ENCODE measurements at places on chromosomes 5 and 9. TPM values are rescaled to one million over a fixed set of nuclear protein-coding genes. Genes with fewer than 3 reads are reported as not detected.
A peak's percentile ranks its signal among the peaks of the same experiment; 100 is the strongest.

The MSX2 gene
- total RNA-seq: not detected

The IQGAP2 gene
- 17.4 TPM for total RNA-seq

The ABLIM3 gene
- 0.38 TPM for total RNA-seq

The DCTN4 gene
- total RNA-seq: 57.0 TPM

The IL9 gene
- total RNA-seq: not detected

The LEAP2 gene
- 2.0 TPM for total RNA-seq

The SIT1 gene
- not detected for total RNA-seq

The SLC35D2 gene
- 10.6 TPM for total RNA-seq

The HSPA5 gene
- 215 TPM for total RNA-seq

DNA sequence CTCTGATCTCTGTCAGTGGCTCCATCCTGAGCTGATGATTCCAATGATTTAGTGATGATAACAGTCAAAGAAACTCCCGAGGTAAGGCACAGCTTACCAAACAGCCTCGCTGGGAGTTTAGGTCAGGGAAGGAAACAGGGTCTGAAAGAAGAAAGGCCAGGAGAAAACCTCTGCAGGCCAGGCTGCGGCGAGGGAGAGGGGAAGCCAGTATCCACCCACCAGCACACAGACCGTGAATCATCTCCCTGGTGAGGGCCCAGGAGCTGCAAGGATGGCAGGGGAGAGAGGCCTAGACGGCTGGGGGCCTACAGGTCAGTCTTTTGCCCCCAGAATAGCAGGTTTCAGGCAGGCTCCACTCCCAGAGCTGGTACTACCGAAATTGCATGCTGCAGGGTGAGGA is 590.5 kb downstream of the CCDC171 start:
- no peak overlapping the region for H3K4me3 ChIP-seq
- no peaks in the 10 kb centered on the region for H3K36me3 ChIP-seq
- no peak for DNase-seq
- H3K4me1 ChIP-seq: no peaks in the 10 kb centered on the region
- no peaks in the 10 kb centered on the region for H3K27me3 ChIP-seq

GRCh38 chr5:137342764-137343163 is 156.4 kb downstream of the SPOCK1 start:
- no peak for DNase-seq
- H3K27ac ChIP-seq: no peak overlapping the region
- no peak overlapping the region for H3K4me3 ChIP-seq
- H3K27me3 ChIP-seq: no peaks in the 10 kb centered on the region
- no peaks in the 10 kb centered on the region for H3K36me3 ChIP-seq

GRCh38 chr9:130045725-130046450 is 2.9 kb upstream of the FNBP1 start:
- peaks cover 27% of the 10 kb centered on the region for H3K4me1 ChIP-seq
- peak overlapping the region; percentile 36 for H3K27ac ChIP-seq
- no peak for DNase-seq
- peaks cover 12% of the 10 kb centered on the region for H3K27me3 ChIP-seq

DNA sequence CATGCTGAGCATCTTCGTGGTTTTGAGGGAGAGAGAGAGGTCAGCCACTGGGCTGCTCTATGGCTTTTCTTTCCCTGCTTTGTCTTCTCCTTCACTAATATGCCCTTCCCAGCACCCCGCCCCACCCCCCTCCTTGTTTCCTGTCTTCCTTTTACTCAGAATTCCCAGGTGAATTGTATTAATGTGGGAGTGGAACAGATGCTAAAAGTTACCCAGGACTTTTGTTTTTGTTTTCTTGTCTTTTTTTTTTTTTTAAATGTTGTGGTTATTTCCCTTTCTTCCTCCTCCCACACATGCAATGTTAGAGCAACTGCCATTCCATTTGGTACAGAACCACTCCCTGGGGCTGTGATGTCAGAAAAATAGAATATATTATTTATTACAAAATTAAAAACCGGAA is 442.7 kb upstream of the CD180 start:
- no peak overlapping the region for H3K27ac ChIP-seq
- H3K4me3 ChIP-seq: no peak overlapping the region
- H3K4me1 ChIP-seq: no peaks in the 10 kb centered on the region

DNA sequence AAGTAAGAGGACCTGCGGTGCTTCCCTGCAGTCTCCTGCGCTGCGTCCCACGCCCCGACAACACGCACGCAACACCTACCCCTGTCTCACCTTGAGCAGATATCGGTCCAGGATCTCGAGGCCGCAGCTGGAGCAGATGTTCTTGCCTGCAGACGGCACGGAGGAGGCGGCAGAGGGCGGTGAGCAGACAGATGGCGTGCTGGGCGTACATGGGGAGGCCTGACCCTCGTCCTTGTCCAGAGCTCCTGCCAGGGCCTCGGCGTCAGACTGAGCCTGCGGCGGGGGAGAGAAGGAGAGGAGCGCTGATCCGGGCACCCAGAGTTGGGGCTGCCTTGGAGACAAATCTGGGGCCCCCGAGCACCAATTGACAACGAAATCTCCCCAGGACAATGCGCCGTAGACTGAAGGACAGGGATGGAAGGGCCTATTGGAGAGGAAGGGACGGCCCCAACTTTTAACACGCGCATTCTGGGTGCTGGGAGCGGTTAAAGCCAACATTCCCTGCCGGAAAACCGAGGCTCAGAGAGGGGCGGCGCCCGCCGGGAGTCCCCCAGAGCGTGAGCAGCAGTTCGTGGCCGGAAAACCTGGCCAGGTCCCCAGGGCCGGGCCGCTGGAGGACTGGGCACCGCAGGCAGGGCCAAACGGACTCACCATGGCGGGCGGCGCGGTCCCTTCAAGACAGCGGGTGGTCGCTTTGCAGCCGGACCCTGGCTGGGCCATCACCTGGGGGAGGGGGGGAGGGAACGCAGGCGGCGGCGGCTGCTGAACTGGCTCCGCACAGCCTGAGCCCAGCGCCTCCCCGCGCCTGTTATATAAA is 1.8 kb downstream of the LHX6 start:
- DNase-seq: no peak
- H3K4me1 ChIP-seq: peaks cover 15% of the 10 kb centered on the region
- peaks cover 27% of the 10 kb centered on the region for H3K27me3 ChIP-seq
- no peak overlapping the region for H3K4me3 ChIP-seq
- H3K36me3 ChIP-seq: no peaks in the 10 kb centered on the region

- no peaks in the 10 kb centered on the region for H3K36me3 ChIP-seq
- DNase-seq: no peak
- H3K27me3 ChIP-seq: no peaks in the 10 kb centered on the region
- peaks cover 13% of the 10 kb centered on the region for H3K4me1 ChIP-seq
- H3K27ac ChIP-seq: no peak overlapping the region
Observed at GRCh38 chr5:57446966-57447365, 35.6 kb downstream of the ACTBL2 start.

DNA sequence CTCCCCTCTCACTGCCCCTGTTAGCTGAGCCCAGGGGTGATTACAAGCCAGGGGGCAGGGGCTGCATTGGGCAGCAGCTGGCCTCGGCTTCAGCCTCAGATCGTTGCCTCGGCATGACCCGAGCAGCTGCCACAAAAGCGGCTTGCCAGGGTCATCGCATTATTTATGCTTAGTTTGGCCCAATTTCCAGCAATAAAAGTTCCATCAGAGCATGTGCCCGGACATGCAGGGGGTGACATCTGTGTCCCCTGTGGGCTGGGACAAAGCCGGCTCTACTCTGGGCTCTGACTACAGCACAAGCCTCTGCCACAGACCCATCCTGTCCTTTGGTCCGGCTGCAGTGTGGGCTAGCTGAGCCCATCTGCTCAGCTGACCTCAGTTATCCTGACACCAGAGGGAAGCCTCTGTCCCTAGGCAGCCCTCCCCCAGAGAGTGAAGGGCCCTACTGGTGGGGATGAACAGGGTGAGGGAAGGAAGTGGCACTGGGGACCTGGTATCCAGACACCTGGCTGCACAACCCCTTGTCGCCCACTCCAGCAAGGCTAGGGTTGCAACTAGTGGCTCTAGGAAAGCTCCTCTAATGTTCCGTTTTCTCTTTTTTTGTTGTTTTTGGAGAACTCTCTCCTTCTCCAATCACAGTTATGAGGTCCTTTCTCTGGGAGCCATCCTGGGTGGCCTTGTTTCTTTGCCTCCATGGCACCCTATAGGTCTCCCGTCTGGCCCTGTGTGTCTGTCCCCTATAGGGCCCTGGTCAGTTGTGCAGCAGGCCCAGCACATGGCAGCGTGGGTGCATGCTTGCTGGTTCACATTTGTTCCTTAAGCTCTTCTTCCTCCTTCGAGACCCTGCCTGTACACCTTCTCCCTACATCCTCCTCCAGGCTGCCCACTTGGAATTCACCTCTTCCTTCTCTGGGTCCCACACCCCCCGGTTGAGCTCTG is 13.3 kb upstream of the GADD45G start:
- H3K36me3 ChIP-seq: no peaks in the 10 kb centered on the region
- DNase-seq: no peak
- peaks cover 17% of the 10 kb centered on the region for H3K27me3 ChIP-seq
- no peak overlapping the region for H3K4me3 ChIP-seq
- no peaks in the 10 kb centered on the region for H3K4me1 ChIP-seq

- no peaks in the 10 kb centered on the region for H3K36me3 ChIP-seq
- no peaks in the 10 kb centered on the region for H3K27me3 ChIP-seq
- peaks cover 4% of the 10 kb centered on the region for H3K4me1 ChIP-seq
- no peak overlapping the region for H3K4me3 ChIP-seq
- no peak overlapping the region for H3K27ac ChIP-seq
- no peak for DNase-seq
Observed at GRCh38 chr5:72451741-72452505, 55.3 kb downstream of the ZNF366 start.

GRCh38 chr5:128062172-128062746 is 21.3 kb upstream of the SLC12A2 start:
- 0 out of 3 replicates have a peak, but pooled peaks cover 2% of the 10 kb centered on the region for H3K36me3 ChIP-seq
- H3K4me3 ChIP-seq: no peak overlapping the region
- H3K27me3 ChIP-seq: no peaks in the 10 kb centered on the region
- no peaks in the 10 kb centered on the region for H3K4me1 ChIP-seq

DNA sequence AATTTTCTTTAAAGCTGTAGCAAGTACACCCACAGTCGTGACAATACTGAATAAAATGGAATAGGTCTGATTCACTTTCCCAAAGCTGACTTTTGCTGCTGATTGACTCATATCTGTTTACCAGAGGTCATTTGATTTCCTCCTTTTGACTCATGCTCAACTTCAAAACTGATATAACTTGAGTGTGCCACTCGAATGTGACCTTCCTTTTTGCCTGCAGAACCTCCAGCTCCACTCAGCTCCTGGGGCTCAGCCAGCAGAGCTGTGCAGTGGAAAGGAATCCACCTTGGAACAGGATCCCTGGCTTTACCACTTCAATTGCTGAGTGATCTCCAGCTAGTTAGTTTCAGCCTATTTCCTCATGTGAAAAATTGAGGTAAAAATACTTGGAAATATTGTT is 84.1 kb downstream of the FEM1C start:
- no peaks in the 10 kb centered on the region for H3K27me3 ChIP-seq
- no peaks in the 10 kb centered on the region for H3K36me3 ChIP-seq
- no peak for DNase-seq
- no peaks in the 10 kb centered on the region for H3K4me1 ChIP-seq
- H3K27ac ChIP-seq: no peak overlapping the region
- no peak overlapping the region for H3K4me3 ChIP-seq

DNA sequence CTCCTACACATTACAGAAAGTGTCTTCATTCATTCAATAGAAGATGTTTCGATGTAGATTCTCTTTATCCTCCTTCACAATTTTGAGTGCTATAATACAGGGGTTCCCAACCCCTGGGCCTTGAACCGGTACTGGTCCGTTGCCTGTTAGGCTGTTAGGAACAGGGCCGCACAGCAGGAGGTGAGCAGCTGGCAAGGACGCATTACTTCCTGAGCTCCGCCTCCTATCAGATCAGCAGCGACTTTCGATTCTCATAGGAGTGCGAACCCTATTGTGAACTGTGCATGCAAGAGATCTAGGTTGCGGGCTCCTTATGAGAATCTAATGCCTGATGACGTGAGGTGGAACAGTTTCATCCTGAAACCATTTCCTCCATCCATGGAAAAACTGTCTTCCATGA is 153.0 kb upstream of the SMC2 start:
- DNase-seq: no peak
- H3K4me1 ChIP-seq: no peaks in the 10 kb centered on the region
- H3K27me3 ChIP-seq: no peaks in the 10 kb centered on the region

GRCh38 chr5:4762316-4762715 is 377.8 kb upstream of the ADAMTS16 start:
- H3K27ac ChIP-seq: no peak overlapping the region
- no peaks in the 10 kb centered on the region for H3K27me3 ChIP-seq
- no peaks in the 10 kb centered on the region for H3K4me1 ChIP-seq

DNA sequence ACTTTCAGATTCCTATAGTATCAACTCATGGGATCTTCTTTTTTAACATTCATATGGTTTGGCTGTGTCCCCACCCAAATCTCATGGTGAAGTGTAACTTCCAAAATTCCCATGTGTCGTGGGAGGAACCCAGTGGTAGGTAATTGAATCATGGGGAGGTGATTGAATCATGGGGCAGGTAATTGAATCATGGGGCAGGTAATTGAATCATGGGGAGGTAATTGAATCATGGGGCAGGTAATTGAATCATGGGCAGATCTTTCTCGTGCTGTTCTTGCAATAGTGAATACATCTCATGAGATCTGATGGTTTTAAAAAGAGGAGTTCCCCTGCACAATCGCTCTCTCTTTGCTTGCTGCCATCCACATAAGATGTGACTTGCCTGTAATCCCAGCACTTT is 21.8 kb upstream of the AGGF1 start:
- H3K4me1 ChIP-seq: no peaks in the 10 kb centered on the region
- no peak for DNase-seq
- H3K27me3 ChIP-seq: peaks cover 4% of the 10 kb centered on the region
- no peaks in the 10 kb centered on the region for H3K36me3 ChIP-seq
- H3K27ac ChIP-seq: no peak overlapping the region

GRCh38 chr5:65172486-65173129 is 309.1 kb downstream of the ADAMTS6 start:
- H3K27ac ChIP-seq: no peak overlapping the region
- no peak for DNase-seq
- no peak overlapping the region for H3K4me3 ChIP-seq
- H3K27me3 ChIP-seq: no peaks in the 10 kb centered on the region

DNA sequence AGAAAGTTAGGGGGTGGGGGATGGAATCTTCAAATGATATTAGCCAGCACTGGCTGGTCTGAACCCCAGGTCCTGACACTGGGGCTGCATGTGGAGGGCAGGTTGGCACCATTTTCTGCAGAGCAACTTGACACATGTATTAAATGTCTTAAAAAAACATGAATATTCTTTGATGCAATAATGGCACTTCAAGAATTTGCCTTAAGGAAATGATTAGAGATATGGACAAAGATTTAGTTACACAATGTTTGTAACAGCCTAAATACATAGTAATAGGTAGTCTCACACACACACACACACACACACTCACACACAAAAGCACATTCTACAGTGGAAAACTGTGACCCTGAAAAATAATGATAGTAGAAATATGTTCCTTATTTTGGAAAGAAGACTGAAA is 3.6 kb downstream of the SVEP1 start:
- H3K27me3 ChIP-seq: no peaks in the 10 kb centered on the region
- no peak for DNase-seq
- H3K27ac ChIP-seq: no peak overlapping the region
- H3K36me3 ChIP-seq: no peaks in the 10 kb centered on the region

GRCh38 chr9:98315551-98316060 is 60.2 kb upstream of the TBC1D2 start:
- H3K27ac ChIP-seq: no peak overlapping the region
- H3K27me3 ChIP-seq: no peaks in the 10 kb centered on the region
- H3K4me3 ChIP-seq: no peak overlapping the region

Data from K562 (cell line).